ENCODE measurements at places on chromosomes 5 and 9.
A peak's percentile ranks its signal among the peaks of the same experiment; 100 is the strongest.

DNA sequence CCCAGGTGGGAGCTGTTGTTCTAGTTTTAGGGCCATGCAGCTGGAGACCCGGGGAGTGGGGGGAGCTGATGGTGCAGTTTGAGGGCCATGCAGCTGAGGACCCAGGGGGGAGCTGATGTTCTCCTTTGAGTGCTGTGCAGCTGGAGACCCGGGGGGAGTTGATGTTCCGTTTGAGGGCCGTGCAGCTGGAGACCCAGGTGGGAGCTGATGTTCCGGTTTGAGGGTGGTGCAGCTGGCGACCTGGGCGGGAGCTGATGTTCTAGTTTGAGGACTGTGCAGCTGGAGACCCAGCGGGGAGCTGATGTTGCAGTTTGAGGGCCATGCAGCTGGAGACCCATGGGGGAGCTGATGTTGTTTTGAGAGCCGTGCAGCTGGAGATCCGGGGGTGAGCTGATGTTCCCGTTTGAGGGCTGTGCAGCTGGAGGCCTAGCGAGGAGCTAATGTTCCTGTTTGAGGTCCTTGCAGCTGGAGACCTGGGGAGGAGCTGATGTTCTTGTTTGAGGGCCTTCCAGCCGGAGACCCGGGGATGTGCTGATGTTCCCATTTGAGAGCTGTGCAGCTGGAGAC, 14.6 kb downstream of the PDCD6 start:
- DNase-seq, result no peak

DNA sequence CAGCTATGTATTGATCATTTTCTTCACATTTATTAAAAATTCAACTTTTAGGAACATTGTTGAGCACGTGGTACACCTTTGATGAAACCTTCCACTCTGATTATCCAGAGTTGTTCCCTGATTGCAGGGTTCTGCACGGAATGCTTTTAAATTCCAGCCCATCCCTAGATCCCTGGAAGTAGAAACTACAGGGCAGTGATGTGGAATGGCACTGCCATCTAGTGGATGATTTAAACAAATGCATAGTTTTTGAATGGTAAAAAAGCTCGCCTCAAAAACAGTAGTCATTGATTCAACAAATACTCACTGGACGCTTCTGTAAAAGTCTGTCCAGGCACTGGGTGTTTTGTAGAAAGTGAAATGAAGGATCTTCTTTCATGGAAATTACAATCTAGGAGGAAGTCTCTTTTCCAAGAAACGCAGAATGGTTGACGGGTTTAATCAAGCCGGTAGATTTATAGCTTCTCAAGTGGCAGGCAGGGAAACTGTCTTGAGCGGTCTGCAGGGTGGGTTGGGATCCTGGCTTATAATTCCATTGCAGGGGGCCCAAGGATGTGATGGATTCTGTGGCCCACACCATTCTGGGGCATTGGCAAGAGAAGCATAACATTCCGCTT, 118.4 kb downstream of the ARHGAP26 start:
- peak; percentile 34 for DNase-seq

DNA sequence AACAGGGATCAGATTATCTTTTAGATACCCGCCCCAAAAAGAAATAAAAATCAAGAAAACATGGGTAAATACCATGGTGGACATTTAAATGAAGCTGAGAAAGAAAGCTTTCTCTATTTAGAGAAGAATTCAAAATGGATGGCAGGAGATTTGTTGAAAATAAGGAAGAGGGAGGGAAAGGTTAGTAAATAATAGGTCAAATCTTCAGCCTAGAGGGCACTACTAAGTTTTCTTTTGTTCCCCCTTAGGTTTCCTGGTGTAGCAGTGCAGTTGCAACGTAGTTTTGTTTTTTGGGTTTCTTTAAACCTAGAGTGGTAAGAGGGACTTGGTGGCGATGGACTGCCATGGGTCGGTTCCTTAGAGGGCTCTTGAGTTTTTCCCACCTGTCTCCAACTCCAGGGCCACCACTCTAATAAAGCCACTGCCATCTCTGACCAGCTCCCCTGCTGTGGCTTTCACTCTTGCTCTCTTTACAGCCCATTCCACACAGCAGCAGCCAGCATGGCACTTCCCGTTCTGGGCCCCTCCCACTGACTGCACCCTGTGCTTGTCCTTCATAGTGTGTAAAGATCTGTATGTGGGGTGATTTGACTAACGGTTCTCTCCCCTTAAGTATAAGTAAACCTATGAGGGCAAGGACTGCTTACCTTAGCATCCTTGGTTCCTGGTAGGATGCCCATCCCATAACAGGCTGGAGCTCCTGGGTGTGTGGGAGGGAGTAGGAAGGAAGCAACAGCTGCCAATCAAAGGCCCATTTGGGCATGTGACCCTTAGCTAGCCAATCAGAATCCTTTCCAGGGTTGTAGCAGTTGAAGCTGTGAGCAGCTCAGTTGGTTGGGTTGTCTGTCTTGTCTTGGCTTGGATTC, 118.3 kb downstream of the SLC1A3 start:
- no peak for DNase-seq

DNA sequence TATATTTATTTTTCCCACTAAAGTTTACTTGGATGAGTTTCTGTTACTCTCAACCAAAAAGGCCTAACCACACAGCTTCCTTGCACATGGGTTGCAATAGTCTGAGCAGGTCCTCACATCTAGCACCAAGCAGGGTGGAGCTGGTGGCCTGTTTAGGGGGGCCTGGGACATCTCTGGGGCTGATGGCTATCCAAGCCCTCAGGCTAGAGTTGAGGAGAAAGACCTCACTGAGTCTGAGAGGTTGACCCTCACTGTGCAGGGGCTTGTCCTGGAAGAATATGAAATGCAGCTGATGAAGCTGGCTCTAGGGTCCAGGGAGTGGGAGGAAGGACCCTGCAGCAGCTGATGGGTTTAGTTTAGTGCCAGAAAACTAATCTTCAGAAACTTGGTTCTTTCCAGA, 217.1 kb upstream of the MVB12B start:
- no peak for DNase-seq

DNA sequence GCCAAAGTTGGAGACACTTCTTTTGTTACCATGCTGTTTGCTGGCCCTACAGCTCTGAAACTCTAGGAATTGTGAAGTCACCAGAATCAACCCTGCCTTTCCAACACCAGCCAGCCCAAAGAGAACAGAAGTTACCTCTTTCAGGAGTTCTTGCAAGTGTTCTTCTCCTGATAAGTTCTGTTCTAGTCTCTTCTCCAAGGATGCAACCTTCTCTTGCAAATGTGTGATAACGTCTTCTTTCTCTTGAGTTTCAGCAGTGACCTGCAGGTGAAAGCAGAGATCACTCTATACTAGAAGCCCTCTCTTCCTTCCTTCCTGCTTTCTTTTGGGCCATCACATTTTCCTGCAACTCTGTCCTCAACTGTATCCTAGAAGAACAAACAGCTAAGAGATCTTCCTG, 29.1 kb downstream of the GOLGA1 start:
- DNase-seq, result no peak

DNA sequence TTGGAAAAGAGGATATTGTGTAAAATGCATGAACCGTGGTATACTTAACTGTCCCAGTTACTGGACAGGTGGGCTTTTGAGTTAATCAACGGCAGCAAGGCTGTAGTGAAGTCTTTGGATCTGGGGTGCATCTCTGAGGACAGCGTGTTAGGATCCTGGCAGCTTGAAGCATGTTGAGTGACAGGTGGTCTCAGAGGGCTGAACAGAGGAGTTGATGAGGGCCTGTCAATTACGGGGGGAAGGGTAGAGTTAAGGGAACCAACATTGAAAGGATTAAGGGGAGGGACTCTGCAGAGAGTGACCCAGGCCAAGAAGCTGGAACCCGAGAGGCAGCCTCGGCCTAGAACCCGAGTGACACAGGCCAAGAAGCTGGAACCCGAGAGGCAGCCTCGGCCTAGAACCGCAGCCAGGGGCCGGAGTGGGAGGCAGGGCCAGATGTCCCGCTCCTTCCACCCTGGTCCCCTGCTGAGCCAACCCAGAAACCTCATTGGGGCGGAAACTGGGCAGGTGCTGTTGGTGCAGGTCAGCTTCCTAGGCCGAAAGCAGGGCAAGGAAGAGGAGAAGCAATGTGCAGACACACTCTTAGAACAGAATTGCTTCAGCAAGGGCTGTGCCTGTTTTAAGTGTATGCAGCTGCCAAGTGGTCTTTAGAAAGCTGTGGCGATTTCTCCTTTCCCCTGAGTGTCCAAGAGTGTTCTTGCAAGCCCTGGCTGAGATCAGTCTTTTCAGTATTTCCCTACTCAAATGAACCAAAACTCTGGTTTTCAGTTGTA, 62.0 kb downstream of the ANKRD33B start:
- no peak for DNase-seq

- DNase-seq, result no peak
Observed at GRCh38 chr9:99971410-99971809, 65.0 kb downstream of the STX17 start.

DNA sequence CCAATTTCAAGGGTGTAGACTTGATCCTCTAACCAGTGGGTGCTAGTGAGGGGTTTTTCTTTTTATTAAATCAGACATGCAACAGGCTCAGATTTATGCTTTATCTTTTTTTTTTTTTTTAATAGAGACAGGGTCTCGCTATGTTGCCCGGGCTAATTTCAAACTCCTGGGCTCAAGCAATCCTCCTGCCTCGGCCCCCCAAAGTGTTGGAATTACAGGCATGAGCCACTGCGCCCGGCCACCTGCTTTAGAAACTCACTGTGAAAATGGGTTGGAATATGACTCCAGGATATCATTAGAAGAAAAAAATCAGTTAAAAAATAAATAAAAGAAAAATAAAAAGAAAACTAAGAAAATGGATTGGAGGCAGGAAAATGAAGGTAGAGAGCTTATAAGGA, 50.7 kb downstream of the STOM start:
- DNase-seq, result no peak

DNA sequence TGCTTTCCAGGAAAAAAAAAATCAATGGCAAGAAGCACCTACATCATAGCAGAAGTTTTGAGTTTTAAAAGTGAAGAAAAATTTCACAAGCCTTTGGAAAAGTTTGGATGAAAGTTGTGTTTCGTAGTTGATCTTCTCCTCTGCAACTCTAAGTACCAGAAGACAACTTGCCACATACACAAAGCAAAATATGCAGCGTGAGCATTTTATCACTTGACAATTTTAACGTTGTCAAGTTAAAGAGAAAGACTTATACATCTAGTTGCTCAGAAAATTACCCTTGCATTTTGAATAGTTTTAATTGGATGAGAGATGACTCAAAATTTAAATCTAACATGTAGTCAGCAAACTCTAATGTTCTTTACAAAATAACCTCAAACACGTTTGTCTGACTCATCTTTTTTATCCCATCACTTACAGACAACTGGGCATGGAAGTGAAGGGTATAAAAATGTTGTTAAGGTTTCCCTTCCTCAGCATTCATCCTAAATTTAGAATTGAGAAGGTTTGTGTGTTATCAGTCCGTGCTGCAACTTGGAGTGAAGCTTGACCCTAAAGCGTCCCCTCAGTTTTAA, 213.4 kb downstream of the MARCHF11 start:
- no peak for DNase-seq

GRCh38 chr5:54828151-54828550, 157.2 kb downstream of the ESM1 start:
- no peak for DNase-seq

DNA sequence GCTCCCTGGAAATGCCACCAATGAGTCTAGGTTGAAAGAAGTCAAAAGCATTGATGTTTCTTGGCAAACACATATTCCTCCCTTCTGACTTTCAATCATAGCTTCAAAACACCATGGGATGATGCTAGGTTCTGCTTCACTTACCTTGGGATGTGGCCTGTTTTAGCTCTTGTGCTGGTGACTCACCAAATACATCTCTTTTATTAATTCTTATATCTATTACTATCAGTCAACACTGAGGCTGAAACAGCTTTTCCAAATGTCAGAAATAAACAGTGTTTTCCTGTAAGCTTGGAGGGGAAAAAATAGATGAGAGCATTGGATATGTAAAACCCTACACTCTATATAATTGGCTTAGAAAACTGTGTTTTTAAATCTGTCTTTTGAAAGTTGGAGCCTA, 245.4 kb upstream of the NREP start:
- DNase-seq, result no peak

DNA sequence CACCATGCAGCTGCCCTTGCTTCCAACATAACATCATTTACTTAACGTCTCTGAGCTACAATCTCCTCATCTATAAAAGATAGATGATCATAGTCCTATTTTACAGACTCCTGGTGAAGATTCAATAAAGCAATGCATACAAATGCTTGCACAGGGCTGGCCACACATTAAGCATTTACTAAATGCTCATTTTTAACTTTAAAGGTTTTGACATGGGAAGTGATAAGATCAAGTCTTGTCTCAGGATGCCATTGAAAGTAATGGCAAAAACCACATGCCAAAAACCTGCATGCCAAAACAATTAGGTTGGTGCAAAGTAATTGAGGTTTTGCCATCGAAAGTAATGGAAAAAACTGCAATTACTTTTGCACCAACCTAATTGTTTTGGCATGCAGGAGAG, 181.2 kb upstream of the ADRA1B start:
- no peak for DNase-seq

DNA sequence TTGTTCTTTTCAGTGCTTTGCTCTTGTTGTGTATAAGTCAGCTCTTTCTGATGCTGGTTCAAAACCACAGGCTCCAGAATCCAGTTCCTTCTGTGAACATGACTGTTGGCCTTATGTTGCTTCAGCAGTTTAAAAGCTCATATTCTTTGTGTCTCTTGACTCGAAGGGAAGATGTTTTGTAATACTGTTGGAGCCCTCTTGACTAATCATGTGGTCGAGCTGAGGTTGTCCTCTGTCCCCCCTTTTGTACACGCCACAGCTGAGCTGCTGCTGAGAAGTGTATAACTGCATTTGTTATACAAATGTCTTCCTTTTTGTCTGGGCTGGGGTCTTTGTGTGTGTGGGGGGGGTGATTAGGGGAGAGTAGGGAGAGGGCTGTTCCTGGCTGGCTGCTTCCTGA, 35.8 kb downstream of the SLC36A1 start:
- no peak for DNase-seq

DNA sequence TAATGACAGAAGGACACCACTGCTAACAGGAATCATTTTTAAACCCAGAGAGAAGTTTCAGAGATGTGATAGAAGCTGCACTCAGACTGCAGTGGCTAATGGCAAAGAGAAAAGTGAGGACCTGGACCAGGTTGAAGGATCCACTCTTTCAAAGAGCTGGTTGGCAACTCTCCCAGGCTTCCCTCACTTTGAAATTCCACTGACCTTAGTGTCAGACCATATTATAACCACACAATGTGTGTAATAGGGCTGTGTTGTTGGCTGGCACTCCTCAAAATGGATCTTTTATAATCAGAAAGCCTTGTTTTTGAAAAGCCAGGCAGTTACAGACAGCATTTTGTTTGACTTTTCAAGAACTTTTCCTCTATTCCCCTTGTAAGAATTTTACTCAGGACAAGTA, 280.7 kb downstream of the PRELID2 start:
- DNase-seq, result peak; percentile 16

- no peak for DNase-seq
Observed at GRCh38 chr5:36301858-36302603, at the start of gene RANBP3L. TSS of gene RANBP3L (minus strand) at chr5:36301902. CDS start at chr5:36301416, 486 bp downstream.

GRCh38 chr9:21856301-21857094, 54.1 kb downstream of the MTAP start:
- peak; percentile 43 for DNase-seq

GRCh38 chr9:137056739-137057415, 3.0 kb upstream of the ENTPD2 start:
- no peak for DNase-seq

- DNase-seq, result no peak
Observed at GRCh38 chr9:7088611-7089010, 330.8 kb downstream of the KDM4C start.

All from fibroblast of skin of left quadriceps (primary cell).